ENCODE measurements at places on chromosomes 16 and 17. TPM values are rescaled to one million over a fixed set of nuclear protein-coding genes. Genes with fewer than 3 reads are reported as not detected.

- H3K4me1 ChIP-seq = peaks cover 34% of the 10 kb centered on the region
- H3K4me3 ChIP-seq = no peak overlapping the region
- H3K27ac ChIP-seq = no peak overlapping the region
- peak; percentile 13 for DNase-seq
- no peaks in the 10 kb centered on the region for H3K36me3 ChIP-seq
Measured at GRCh38 chr17:68399638-68400403, 57.5 kb downstream of the WIPI1 start.

DNA sequence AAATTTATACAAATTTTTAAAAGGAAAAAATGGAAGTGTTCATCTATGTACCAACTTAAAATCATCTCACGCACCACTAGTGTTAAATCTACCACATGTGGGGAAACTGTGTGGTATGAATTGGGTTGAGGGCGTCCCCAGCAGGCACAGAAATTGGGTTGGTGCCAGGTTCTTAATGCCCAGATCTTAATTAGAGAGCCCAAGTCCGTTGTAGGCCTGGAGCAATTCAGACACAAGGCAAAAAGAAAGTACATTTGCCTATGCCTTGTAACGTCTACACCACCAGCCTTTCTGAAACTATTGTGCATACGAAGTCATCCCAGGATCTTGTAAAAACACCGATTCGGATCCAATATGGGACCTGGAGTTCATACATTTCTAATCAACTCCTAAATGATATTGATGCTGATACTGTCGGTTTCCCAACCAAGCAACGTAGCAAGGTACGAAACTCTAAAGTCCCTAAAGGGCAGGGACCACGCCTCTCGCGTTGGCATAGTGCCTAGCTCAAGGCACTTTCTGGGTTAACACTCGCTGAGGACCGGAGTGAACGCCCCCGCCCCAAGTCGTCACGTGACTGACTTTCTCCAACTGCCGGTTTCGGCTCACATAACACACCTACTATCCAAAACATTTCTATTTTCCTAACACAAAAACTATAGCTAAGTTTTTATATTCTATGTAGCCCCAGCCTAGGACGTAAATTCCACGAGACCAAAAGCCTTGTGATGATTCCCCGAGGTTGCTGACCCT lies 945 bp upstream of the UQCRC2 start:
- H3K36me3 ChIP-seq = no peaks in the 10 kb centered on the region
- peak overlapping the region; percentile 97 for H3K27ac ChIP-seq
- peaks cover 26% of the 10 kb centered on the region for H3K4me1 ChIP-seq
- peak; percentile 69 for DNase-seq

Gene UMOD
- total RNA-seq = not detected

GRCh38 chr17:69669441-69670178 lies 255.1 kb downstream of the MAP2K6 start:
- H3K4me3 ChIP-seq = no peak overlapping the region
- H3K36me3 ChIP-seq = no peaks in the 10 kb centered on the region
- H3K27ac ChIP-seq = no peak overlapping the region
- peaks cover 2% of the 10 kb centered on the region for H3K27me3 ChIP-seq

GRCh38 chr17:28174352-28175046 lies 132.0 kb downstream of the NLK start:
- H3K27ac ChIP-seq = no peak overlapping the region
- DNase-seq = no peak
- H3K36me3 ChIP-seq = no peaks in the 10 kb centered on the region
- H3K27me3 ChIP-seq = no peaks in the 10 kb centered on the region

DNA sequence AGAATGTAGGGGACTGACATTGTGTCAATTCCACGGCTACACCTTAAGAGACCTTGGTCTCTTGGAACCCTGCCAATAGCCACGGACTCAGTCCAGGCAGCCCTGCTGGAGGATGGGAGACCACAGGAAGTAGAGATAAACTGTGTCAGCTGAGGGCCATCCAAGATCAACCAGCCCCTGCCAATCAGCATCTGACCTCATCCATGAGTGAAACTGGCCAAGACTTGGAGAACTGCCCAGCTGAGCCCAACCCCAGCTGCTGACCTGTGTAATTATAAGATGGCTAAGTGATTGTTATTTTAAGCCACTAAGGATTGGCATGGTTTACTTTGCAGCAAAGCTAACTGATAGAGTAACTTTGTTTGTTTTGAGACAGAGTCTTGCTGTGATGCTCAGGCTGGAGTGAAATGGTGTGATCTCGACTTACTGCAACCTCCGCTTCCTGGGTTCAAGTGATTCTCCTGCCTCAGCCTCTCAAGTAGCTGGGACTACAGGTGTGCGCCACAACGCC lies 13.3 kb upstream of the YWHAE start:
- no peak overlapping the region for H3K4me3 ChIP-seq
- no peaks in the 10 kb centered on the region for H3K27me3 ChIP-seq
- no peak for DNase-seq
- H3K36me3 ChIP-seq = no peaks in the 10 kb centered on the region
- H3K4me1 ChIP-seq = no peaks in the 10 kb centered on the region

Gene TPSG1
- not detected for total RNA-seq

DNA sequence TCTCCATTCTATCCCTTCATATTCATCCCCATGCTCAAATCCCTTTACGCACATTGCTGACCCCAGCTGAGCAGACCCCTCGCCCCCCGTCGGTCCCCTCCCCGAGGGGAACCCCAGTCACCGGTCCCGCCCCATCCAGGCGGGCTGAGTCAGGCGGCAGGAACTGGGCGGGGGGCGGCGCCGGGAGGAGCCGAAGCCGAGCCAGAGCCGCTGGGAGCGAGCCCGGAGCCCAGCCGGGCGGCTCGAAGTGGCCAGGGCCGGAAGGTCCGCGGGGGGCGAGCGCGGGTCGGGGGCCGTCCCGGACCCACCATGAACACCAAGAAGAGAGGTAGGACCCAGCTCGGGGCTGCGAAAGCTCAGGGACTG lies 8.6 kb downstream of the RIPOR1 start:
- H3K4me1 ChIP-seq = peaks cover 6% of the 10 kb centered on the region
- peak; percentile 69 for DNase-seq
- no peaks in the 10 kb centered on the region for H3K27me3 ChIP-seq
- H3K27ac ChIP-seq = peak overlapping the region; percentile 82

GRCh38 chr16:25893332-25893731 lies 201.6 kb downstream of the HS3ST4 start:
- no peaks in the 10 kb centered on the region for H3K36me3 ChIP-seq
- H3K27ac ChIP-seq = no peak overlapping the region
- H3K27me3 ChIP-seq = no peaks in the 10 kb centered on the region

Gene HOXB1
- total RNA-seq = not detected

Gene CCL17
- not detected for total RNA-seq

- H3K36me3 ChIP-seq = peaks cover 77% of the 10 kb centered on the region
- no peak overlapping the region for H3K4me3 ChIP-seq
- H3K4me1 ChIP-seq = no peaks in the 10 kb centered on the region
Measured at GRCh38 chr17:78993241-78993956, 13.7 kb upstream of the LGALS3BP start.

GRCh38 chr17:78499715-78500540 lies 77.3 kb downstream of the DNAH17 start:
- H3K27ac ChIP-seq = no peak overlapping the region
- H3K36me3 ChIP-seq = no peaks in the 10 kb centered on the region
- H3K4me3 ChIP-seq = no peak overlapping the region
- no peaks in the 10 kb centered on the region for H3K27me3 ChIP-seq
- H3K4me1 ChIP-seq = no peaks in the 10 kb centered on the region
- DNase-seq = no peak

GRCh38 chr17:81578561-81579225 lies 26.5 kb upstream of the FAAP100 start:
- no peak for DNase-seq
- peaks cover 9% of the 10 kb centered on the region for H3K36me3 ChIP-seq
- no peaks in the 10 kb centered on the region for H3K4me1 ChIP-seq

DNA sequence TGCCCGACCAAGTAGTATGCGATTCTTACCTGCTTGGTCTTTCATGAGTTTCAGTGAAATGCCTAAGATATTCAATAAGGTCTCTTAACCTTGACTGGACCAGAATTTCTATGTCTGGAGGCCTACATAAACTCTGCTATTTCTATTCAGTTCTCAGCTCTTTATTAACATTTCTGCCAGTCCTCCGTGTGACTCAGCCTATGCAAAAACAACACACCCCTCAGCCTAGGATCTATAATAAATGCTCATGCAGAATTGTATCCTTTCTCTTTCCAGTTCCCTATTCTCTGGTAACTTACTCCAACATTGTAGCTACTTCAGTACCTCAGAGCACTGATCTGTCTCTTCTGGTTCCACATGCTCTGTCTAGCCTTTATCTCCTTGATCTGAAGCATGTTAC lies 1507.4 kb downstream of the CDH11 start:
- H3K36me3 ChIP-seq = no peaks in the 10 kb centered on the region
- H3K4me1 ChIP-seq = no peaks in the 10 kb centered on the region
- no peak for DNase-seq
- H3K27ac ChIP-seq = no peak overlapping the region
- no peak overlapping the region for H3K4me3 ChIP-seq

- H3K27me3 ChIP-seq = peaks cover 2% of the 10 kb centered on the region
- no peaks in the 10 kb centered on the region for H3K4me1 ChIP-seq
- no peak for DNase-seq
- no peaks in the 10 kb centered on the region for H3K36me3 ChIP-seq
Measured at GRCh38 chr17:34451313-34451712, 88.3 kb upstream of the CCL1 start.

GRCh38 chr17:17982801-17983200 lies 10.1 kb downstream of the DRC3 start:
- no peaks in the 10 kb centered on the region for H3K36me3 ChIP-seq
- no peak for DNase-seq
- no peak overlapping the region for H3K27ac ChIP-seq

Gene TERB1
- total RNA-seq = 0.16 TPM

Gene OR1F1
- total RNA-seq = 0.38 TPM

Gene TEX14
- 0.38 TPM for total RNA-seq

DNA sequence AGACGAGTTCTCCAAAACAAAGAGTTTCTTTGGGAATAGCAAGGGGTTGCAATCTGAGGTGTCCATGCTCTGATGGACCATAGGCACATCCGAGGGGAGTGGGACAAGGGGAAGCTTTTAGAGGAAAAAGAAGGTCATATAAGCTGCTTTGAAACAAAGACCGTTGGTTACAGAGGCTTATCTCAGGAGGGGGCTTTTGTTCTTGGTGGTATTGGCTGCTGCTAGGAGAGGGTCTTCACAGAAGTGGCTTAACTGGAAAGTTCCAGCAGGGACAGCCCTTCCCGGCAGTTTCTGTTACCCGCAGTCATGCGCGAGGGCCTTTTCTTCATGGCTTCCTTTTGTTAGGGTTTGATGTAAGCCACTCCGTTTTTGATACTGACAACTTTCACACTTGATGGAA lies 76.0 kb downstream of the RAP1GAP2 start:
- no peaks in the 10 kb centered on the region for H3K36me3 ChIP-seq
- no peak for DNase-seq
- H3K4me1 ChIP-seq = no peaks in the 10 kb centered on the region
- no peaks in the 10 kb centered on the region for H3K27me3 ChIP-seq

GRCh38 chr17:32116937-32117336 lies 25.4 kb upstream of the RHOT1 start:
- H3K27ac ChIP-seq = no peak overlapping the region
- H3K4me3 ChIP-seq = no peak overlapping the region
- no peaks in the 10 kb centered on the region for H3K4me1 ChIP-seq
- no peaks in the 10 kb centered on the region for H3K36me3 ChIP-seq
- no peak for DNase-seq

GRCh38 chr16:65024767-65025178 lies 97.1 kb downstream of the CDH11 start:
- no peak overlapping the region for H3K27ac ChIP-seq
- H3K4me3 ChIP-seq = no peak overlapping the region
- no peak for DNase-seq
- H3K27me3 ChIP-seq = no peaks in the 10 kb centered on the region
- no peaks in the 10 kb centered on the region for H3K4me1 ChIP-seq

Data from naive thymus-derived CD4-positive, alpha-beta T cell (primary cell).